DMS 273 treated with DMSO at 0.1 percent for 48 hours (cell line): ENCODE measurements at places on chromosomes 7 and 10.
A peak's percentile ranks its signal among the peaks of the same experiment; 100 is the strongest.

GRCh38 chr7:117010375-117011133 lies 57.3 kb downstream of the ST7 start:
- no peak for DNase-seq

- DNase-seq = no peak
These were observed 11.7 kb downstream of the MAT1A start for GRCh38 chr10:80277567-80278250.

DNA sequence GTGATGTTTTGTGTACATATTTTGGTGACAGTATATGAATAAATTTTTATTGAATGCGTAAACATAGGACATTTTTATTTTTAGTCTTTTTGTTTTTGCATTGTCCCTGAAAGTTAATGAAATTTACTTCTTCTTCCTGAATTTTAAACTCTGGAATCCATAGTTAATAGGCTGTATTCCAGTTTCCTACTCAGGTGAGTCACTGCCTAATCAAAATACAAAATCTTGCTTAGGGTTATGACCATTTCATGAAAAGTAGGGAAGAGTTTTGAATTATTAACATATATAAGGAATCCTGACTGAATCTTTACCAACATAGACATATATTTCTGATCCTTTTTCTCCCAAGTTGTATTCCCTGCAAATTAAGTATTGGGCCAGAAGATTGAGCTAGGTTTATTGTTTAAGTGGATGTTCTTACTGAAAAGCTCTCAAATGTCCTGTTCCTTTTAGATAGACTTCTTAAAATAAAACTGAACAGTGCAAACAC lies 2.6 kb downstream of the CREM start:
- no peak for DNase-seq

DNA sequence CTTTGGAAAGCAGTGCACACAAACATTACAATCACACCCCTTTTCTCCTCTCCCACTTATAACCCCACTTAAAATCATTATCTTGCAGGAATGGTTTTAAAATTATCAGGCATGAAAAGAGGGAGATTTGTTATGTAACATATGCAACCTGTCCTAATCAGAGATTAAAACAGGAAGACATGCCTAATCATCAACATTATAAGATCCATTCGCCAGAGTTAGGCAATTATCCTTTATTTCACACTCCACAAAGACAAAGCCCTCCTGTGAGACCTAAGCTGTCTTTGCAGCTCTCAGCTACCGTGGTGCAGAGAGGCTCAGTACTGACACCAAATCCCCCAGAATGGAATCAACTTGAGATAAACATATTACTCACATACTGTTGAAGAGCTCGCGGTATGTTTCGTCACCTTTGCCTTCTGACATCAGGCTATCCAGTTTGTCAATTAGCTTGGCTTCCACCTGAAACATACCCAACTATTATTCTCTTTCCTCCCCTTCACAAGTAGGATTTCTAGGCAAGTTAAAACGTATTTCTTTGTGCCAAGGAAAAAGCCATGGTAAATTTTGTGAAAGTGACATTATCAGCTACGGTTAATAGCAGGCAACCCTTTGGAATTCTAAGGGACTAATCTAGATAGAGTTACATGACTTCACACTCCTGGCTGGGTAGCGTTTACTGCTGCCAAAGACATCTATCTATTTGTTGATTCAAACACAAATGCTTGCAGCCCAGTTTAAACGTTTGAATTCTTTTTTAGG lies 226.2 kb upstream of the IMMP2L start:
- DNase-seq = no peak

DNA sequence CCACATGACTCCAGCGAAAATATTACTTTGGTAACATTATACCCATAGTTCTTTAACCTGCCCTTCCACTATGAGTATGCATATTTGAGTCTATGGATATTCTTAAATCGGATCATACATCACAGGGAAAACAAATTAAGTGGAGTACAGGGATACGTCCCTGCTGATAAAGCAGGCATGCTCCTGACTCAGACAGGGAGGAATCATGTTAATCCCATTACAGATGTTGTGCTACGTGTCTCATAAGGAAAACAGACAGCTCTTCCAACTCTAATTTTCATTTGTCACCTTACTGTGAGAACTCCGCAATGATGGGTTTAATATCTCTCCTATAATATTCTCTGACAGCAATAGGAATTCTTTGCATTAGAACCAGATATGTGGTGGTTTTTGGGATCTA lies 469.5 kb upstream of the POM121L12 start:
- DNase-seq = no peak

GRCh38 chr7:83648464-83649241 lies at the start of gene SEMA3E:
Gene SEMA3E, minus strand, starts transcription at chr7:83649139.
- DNase-seq = peak; percentile 60

DNA sequence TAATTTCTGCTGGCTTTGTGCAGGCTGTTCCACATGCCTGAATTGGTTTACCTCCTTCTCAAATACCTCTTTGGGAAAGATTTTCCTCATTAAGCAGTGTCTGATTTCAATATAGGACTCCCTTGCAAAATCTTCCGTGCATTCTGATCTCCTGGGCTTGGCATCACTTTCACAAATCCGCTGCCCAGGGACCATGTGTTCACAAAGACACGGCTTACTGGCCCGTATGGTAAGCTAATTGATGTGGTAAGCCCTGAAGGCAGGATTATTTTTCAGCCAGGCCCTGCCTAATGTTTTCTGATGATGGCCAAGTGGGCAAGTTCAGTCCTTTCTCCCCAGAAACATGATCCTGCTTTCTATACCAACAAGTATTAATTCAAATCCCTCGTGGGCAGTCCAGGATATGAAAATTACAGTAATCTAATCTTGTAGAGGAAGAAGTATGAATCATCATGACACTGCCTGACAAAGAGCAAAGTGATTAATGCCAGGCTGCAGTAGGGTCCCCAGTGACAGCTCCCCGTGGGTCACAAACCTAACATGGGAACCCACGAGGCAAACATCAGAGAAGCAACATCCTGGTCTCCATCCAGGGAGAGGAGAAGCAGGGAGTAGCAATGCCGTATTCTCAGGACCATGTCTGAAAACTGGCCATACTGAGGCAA lies 11.6 kb upstream of the SVIL start:
- peak; percentile 91 for DNase-seq

- DNase-seq = no peak
These were observed 21.8 kb downstream of the NUDT13 start for GRCh38 chr10:73131913-73132686.

DNA sequence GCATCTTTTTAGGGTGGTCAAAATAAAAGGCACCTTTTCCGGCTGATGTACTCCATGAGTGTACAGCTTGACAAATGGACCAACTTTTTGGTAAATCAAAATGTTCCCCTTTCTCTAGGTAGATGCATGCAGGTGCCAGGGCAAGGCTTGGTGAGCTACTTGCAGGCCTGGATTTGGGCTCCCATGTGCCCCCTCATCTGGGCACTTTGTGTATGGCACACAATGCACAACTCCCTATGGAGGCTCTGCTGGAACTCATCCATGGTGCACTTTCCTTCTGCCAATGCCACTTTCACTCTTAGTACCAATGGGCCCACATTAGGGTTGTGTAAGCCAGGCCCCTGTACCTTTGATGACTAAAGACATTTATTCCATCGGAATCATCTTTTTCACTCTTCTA lies 300.8 kb downstream of the SDHAF3 start:
- no peak for DNase-seq

GRCh38 chr7:29365423-29365822 lies 170.8 kb downstream of the CHN2 start:
- no peak for DNase-seq

DNA sequence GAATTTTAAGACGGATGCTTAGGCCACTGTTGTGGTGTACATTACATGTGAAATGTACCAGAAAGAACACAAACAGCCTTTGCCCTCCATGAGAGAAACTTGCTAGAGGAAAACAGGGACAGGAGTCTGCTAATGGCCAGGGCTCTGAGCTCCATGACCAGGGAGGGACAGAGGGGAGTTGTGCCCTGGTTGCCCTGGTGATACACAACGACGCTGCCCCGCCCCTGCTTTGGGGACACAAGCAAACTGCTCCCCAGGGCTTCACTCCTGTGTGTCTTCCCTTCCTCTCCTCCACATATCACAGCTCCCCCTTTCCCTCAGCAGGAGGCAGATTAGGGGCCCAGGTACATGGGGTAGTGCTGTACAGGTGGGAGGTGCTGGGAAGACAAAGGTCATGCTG lies 36.2 kb downstream of the AMPH start:
- DNase-seq = no peak

DNA sequence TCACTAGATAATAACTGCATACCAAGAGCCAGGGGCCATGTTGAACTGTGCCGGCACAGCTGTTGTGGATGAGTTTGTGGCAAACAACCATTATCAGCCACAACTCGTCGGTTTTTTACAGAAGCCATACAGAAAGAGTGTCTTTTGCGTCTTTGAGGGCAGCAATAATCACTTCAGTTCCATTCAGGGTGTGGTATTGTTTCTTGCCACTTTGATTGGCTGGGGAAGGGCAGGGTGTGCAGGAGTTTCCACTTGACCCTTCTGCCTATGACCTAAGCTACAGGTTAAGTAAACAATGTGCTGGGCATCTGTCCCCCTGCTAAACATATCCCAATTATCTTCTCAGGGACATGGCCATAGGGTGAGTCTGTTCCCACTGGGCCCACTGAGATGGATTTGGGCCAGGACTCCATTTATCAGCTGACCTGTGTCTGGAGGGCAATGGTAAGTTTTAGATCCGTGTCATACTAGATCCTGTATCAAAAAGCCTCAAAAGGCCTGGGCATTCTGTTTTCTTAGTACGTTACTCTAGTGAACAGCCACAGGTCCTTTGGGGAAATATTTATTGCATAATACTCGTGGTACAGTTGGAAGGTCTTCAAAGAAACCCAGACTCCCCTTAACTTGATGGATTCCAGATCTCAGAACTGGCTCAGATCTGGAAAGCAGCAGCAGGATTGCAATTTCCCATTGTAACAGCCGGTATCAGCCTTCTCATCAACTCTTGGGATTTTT lies 15.9 kb downstream of the ZNF3 start:
- DNase-seq = no peak

DNA sequence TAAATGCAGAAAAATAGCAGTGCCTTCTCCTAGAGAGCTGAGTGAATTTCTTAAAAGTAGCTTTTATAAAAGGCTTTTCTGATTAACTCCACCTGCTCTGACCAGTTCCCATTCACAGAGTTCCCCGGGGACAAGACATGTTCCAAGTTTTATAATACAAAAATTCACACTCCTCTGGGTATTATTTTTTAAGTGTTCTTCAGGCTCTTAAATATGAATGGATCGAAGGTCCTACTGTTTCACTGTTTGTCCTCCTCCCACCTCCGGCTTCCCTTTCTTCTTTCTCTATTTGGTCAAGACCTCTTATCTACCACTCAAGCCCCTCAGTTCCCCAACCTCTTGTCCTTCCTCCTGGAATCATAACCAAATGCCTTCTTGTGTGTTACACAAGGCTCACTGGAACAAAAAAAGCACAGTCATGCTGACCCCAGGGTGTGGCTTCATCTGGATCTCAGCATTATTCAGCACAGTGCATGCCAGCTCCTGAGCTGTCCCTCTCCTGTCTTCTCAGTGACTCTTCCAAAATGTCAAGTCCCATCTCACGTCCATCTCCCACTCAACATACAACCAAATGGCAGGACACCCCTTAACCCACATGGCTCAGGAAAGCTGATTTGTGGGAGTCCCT lies 222.4 kb downstream of the SORCS1 start:
- no peak for DNase-seq

DNA sequence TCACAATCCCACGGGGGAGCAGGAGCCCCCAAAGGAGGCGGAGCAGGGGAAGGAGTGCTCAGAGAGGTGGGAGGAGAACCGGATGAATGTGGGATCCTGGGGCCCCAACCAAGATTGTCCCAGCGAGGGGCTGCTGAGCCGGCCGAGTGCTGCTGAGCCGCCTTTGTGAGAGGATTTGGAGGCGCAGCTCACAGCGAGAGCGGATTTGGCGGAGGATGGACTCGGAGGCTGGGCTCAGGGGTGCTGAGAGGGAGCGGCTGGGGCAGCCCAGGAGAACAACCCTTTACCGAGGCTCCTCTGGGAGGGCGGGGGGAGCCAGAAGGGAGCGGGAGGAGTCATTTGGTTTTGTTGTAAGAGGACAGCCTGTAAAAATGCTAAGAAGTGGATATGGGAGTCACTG lies 23.0 kb downstream of the GHRHR start:
- DNase-seq = no peak

- peak; percentile 21 for DNase-seq
These were observed 159.6 kb downstream of the PARD3 start for GRCh38 chr10:34655286-34656170.

GRCh38 chr7:132118641-132119040 lies 457.6 kb downstream of the PLXNA4 start:
- no peak for DNase-seq

- no peak for DNase-seq
These were observed 56.1 kb downstream of the HACD1 start for GRCh38 chr10:17561111-17561510.

DNA sequence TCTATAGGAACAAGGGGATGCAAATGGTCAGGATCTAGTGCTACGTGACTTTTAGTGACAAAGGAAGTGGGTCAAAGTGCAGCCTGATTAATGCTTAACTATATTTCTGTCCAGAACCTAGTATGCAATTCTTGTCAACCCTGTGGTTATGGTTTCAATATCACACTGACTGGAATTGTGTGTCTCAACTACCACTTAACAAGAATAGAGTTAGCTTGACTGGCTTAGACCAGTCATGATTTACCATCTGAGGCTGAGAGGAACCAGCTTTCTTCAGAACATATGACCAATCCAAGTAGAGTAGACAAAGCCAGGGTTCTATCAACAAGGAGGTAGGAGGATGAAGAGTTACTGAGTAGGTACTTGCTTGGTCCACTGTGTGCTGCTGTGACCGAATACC lies 54.4 kb downstream of the MYPN start:
- no peak for DNase-seq

DNA sequence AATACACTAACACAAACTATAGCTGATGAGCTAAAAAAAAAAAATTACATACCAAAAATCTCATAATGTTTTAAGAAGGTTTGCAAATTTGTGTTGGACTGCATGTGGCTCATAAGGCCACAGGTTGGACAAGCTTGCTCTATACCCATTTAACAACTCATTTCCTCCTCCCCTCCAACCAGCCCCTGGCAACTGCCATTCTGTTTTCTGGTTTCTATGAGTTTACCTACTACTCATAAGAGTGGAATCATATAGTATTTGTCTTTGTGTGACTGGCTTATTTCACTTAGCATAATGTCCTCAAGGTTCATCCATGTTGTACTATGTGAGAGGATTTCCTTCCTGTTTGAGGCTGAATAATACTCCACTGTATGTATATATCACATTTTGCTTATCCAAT lies 100.4 kb upstream of the ARHGAP21 start:
- DNase-seq = no peak

- no peak for DNase-seq
These were observed 626 bp upstream of the BMS1 start for GRCh38 chr10:42781893-42782445.

GRCh38 chr7:1114505-1114904 lies 26.6 kb downstream of the GPER1 start:
- DNase-seq = no peak
